Thoracic aorta (tissue), 2 donors: ENCODE measurements at places on chromosomes 6 and 20. TPM values are rescaled to one million over a fixed set of nuclear protein-coding genes. Genes with fewer than 3 reads are reported as not detected.

GRCh38 chr20:60001108-60001507, 42.9 kb downstream of the CDH26 start:
- DNase-seq, result no peak

GRCh38 chr6:80872951-80873308, 766.5 kb downstream of the BCKDHB start:
- no peak for DNase-seq

GRCh38 chr20:10077081-10077471, 42.3 kb downstream of the ANKEF1 start:
- no peak for DNase-seq

DNA sequence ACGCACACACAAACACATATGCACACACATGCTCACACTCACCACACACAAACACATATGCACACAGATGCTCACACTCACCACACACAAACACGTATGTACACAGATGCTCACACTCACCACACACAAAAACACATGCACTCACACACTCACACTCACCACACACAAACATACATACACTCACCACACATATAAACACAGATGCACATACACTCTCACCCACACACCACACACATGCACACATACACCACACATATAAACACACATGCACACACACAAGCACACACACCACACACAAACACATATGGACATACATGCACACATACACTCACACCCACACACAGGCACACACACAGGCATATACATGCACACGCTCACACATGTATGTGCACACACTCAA, 112.3 kb downstream of the ERMARD start:
- DNase-seq, result no peak

GRCh38 chr6:137020776-137021175, 24.0 kb downstream of the IL20RA start:
- no peak for DNase-seq

DNA sequence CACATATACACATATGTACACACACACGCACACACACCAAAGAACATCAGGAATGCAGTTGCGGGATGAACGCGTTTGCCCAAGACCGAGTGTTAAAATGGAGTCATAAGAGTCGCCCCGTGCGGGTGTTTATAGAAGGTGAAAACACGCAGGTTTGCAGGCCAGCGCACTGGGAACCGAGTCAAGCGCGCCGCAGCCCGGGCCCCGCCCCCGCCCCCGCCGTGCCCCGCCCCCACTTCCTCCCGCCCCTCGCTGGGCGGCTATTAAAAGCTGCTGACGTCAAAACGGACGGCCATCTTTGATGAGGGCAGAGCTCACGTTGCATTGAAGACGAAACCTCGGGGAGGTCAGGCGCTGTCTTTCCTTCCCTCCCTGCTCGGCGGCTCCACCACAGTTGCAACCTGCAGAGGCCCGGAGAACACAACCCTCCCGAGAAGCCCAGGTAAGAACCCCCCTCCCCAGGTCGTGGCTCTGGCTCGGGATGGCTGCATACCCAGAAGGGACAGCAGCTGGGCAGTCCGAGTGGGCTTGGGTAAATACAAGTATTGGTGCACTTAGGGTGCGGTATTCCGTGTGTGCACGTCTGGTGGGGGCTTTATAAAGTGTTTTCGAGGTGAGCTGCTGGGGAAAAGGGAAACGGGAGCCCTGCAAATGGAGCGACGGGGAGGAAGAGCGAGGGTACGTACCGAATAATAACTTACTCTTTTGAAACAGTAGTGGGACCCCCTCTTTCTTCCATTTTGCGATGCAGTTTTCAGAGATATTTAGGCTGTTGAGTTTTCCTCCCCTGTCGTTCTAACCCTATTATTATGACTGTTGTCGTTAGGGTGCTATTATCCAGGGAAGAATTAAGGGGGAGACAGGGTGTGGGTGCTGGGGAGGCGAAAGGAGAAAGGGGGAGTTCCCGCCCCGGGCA, at the start of gene SNAP25:
TSS of gene SNAP25 (plus strand) at position 295 of the 916 bp plus-strand sequence. CDS start 56,662 bp downstream, outside the sequence.
- peak; percentile 3 for DNase-seq

DNA sequence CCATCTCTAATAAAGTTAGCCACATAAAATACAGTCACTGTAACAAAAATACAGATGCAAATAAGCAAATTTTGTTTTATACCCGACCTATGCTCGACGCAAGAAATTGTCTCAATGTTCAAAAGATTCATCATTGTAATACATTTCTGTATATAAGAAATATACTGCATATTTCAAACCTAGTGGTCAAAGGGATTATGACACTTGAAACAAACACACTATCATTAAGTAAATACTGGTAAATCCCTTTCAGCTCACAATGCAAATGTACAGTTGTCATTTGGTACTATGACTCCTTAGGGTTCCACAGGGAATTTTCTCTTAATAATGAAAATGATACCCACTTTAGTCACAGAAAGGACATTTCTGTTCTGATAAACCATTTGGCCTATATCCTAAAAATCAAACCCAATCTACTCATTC, 2.2 kb downstream of the HIVEP2 start:
- DNase-seq, result no peak

DNA sequence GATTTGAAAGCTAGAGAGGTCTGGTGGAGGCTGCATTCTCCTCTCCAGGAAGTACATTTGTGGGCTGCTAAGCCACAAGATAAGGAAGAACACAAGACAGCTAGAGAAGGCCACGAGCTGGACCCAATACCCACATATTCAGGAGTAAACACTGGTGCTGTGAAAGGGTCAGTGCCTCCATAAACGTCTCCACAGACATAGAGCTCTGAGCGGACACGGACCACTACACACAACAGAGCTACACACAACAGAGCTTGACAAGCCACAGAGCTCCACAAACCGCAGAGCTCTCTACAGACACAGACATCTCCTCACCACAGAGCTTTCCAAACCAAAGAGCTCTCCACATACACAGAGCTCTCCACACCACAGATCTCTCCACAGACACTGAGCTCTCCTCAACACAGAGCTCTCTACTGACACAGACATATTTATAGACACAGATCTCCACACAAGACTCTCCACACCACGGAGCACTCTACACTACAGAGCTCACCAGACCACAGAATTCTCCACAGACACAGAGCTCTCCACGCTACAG, 51.9 kb downstream of the ERMARD start:
- no peak for DNase-seq

TAB2 gene
- 61.7 TPM for total RNA-seq

COL9A1 gene
- not detected for total RNA-seq

SYNDIG1 gene
- 5.4 TPM for total RNA-seq

- no peak for DNase-seq
Measured at GRCh38 chr20:50821994-50822393, 27.1 kb downstream of the BCAS4 start.

PARD6B gene
- 2.8 TPM for total RNA-seq

- no peak for DNase-seq
Measured at GRCh38 chr6:75117701-75118100, 88.2 kb downstream of the COL12A1 start.

MICB gene
- total RNA-seq, result 4.1 TPM

ANGPT4 gene
- total RNA-seq, result 1.4 TPM

DNA sequence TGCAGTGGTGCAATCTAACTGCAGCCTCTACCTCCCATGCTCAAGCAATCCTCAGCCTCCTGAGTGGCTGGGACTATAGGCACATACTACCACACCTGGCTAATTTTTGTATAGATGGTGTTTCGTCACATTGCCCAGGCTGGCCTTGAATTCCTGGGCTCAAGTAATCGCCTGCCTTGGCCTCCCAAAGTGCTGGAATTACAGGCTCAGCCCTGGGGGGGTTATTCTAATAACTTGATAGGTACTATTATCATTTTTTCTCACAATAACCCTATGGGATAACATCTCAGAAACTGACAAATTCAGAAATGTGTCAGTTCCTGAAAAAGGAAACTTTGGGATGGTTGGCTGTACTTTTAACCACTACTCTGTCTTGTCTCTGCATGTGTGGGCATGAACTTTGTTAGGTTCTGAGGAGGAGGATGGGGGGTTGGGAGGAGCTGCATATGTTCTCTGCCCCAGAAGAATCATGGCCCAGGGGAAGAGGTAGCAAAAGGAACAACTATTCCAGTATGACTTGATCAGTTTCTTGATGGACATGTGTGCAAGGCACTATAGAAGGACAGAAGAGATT, 169.9 kb downstream of the CARMIL1 start:
- DNase-seq, result no peak

DNA sequence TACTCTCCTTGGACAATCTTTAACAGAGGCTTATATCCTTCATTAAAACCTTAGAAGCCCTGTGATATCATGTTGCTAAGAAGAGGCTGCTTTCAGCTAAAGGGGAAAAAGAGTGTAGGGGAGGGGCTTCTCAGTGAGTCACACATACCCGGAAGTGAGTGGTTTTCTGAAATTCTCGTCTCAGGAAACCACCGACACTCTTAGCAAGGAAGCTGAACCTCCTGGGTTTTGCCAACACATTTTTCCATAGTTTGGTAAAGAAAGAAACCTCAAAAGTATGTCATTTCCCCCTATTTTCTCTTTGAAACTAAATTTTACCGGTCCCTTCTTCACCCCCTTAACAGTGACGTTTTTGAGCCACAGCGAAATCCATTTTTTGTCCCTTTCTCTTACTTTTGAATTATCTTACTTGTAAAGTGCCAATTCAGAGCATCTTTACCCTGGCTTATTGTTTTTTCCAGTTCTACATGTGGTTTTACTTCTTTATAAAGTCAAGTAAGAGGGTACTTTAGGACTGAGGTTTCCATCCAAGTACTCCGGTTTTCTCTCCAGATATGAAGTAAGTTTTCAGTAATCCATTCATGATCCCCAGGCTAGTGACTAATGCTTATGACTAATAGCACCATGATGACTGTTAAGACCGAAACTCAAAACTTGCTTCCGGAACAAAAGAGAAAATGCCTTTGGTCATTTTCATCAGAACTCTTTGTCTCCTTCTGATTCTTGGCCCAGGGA, 219.3 kb downstream of the ARHGAP18 start:
- no peak for DNase-seq

- no peak for DNase-seq
Measured at GRCh38 chr6:121463087-121463486, 27.6 kb downstream of the GJA1 start.

GRCh38 chr20:23136893-23137745, 51.0 kb upstream of the CD93 start:
- no peak for DNase-seq

GRCh38 chr6:97133067-97133466, 149.9 kb downstream of the MMS22L start:
- no peak for DNase-seq

GRCh38 chr6:1516742-1517520, 92.8 kb upstream of the FOXC1 start:
- no peak for DNase-seq

GRCh38 chr6:33411632-33412005, 805 bp downstream of the PHF1 start:
- no peak for DNase-seq
